ENCODE measurements at places on chromosomes 3 and 15.

DNA sequence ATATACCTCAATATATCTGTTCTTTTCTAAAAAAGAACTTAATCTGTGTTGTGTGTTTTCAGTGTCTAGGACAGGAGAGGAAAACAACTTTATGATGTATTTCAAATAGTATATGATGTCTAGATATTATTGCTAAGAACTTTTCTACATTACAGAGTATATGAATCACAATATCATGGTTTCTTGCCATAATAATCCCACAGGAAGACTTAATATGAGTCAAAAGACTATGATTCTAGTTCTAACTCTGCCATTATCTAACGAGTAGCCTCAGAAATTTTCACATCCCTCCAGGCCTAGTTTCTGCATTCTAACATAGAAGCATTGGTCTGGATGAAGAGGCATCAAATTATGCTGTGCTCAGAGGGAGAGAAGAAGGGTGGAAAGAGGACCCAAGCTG lies 107.7 kb upstream of the SPRED1 start:
- no peak for DNase-seq

GRCh38 chr15:72365844-72366243 lies 10.0 kb downstream of the HEXA start:
- no peak for DNase-seq

DNA sequence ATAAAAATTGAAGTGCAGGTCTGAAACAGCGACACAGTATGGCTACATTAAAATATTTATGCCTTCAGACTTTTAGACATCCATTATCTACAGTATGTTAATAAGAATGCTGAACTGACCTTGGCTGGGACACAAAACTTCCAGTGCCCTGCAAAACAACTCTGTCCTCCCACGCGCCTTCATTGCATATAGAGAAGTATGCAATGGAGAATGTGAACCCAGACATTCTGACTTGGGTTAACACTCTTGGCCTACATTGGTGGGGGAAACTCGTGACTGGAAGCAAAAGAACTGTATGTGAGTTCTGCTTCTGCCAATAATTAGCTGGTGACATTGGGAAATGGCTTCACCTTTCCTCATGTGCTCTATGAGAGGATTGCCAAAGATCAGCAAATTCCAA lies 110.5 kb upstream of the SLC24A5 start:
- no peak for DNase-seq

DNA sequence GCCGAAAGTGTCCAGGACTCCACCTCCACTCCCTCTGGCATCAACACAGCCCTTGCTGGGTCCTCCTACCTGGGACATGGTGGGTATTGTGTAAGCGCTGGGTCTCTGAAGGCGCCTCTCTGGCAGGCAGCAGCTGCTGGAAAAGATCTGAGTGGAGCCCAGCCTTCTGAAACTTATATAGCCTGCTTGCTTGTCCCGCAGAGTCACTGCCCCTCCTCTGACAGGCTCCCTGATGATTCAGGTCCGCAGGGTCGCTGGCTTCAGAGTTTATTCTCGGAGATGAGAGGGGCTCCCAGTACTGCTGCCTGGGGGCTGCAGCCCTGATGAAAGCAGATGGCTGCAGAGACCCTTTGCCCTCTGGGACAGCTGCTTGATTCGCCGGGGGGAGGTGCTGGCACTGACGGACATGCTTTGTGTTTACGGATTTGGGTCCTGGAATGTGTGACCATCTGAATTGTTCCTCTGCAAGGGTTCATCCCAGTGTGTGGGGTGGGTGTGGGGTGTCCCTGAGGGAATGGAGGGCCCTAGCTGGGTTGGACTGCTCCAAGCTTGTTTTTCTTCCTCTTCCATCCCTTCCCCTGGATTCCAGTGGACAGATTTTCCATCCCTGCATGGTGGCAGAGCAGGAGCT lies at the start of gene MUSTN1:
TSS of gene MUSTN1 (minus strand) at position 149 of the 631 bp plus-strand sequence. CDS start at position 78, 71 bp downstream.
- DNase-seq, result no peak

GRCh38 chr3:186318135-186318534 lies 43.9 kb downstream of the DGKG start:
- no peak for DNase-seq

DNA sequence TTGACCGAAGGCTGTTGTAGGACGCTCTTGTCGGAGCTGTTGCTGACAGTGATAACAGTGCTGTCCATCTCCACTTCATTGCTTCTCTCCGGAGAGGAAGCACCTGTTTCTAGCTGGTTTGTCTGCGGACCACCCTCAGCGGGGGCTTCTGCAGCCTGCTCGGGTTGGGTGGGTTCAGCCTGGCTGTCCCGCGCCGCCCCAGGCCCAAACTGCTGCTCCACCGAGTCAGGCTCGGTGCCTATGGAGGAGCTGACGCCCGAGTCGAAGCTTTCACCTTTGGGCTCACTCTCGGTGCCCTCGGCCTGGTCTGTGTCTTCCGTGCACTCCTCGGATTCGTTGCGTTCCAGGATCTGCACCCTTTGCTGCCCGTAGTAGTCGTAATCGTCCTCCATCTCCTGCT lies 56.9 kb downstream of the TIGIT start:
- no peak for DNase-seq

DNA sequence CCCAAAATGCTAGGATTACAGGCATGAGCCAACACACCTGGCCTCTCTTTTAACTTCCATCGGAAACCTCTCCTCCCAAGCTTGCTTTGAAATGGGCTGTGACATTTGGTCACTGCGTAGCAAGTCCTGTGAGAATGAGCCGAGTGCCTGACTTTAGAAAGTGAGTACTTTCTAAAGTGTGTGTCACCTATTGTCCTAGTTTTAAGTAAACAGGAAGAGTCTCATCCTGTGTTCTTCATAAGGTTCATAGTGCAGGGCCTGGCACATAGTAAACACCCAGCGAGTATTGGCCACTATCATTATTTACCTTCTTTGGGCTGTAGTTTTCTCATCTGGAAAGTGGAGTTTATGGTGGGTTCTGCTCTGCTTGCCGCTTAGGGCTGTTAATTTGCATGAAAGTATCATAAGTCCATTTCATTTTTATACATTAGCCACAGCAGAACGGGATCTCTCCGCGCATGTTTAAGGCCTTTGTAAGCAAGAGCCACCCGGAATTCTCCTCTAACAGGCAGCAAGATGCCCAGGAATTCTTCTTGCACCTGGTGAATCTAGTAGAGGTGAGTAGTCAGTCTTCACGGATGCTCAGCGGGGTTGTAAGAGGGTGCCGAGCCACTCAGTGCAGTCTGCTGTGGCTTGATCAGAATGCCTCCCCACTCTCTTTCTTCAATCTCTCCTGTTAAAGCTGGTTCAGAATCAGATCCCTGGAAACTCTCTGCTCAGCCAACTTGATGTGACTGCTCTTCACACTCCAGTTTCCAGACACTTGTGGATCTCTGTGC lies 87.2 kb downstream of the USP13 start:
- DNase-seq, result no peak

DNA sequence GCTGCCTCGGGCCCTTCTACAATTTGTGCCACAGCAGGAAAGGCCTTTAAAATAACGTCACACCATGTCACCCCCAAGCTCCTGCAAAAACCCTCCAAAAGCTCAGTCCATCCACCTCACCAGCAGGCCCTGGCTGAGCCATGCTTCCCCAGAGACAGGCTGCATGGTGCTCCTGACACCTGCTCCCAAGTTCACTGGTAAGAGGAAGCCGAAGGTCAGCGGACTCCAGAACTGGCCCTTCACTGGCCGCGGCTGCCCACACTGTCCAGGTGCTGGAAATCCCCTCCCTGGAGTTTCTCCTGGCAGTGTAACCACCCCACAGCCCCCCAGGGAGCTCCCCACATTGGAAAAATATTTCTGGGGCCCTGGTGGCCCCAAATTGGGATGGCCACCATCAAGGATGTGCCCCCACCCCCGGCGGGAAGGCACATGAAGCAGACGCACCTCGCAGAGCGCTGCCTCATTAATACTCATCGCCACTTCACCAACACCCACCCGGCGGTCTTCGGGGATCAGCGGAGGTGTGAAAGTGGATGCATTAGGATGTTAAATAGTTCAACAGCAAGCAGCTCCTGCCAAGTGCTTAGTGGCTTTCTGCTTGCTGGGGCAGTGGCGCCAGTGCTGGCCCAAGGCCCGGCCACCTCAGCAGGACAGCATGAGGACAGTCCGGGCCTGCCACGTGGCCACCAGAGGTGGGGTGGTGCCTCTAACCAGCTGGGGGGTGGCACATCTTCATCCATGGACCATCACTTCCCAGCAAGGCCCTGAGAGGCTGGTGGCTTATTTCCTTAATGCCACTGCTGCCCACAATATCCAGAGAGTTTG lies 146.1 kb upstream of the IQSEC1 start:
- DNase-seq, result no peak

DNA sequence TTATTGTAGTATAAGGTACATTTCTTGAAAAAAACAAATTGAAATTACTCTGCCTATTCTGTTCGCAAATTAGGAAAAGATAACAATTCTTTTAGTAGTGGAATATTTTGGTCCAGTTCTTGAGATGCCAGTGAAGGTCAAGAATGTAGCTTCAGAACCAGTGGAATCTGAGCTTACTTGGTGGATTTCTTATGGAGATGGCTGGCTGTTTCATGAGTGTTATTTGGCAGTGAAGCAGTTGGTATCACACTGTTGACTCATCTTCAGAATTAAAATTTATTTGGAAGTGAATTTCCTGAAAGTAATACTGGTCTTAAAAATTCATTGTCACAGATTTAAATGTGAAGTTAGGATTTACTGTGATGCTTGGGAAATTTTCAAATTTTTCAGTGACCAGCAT lies 19.1 kb downstream of the RNF13 start:
- DNase-seq, result no peak

DNA sequence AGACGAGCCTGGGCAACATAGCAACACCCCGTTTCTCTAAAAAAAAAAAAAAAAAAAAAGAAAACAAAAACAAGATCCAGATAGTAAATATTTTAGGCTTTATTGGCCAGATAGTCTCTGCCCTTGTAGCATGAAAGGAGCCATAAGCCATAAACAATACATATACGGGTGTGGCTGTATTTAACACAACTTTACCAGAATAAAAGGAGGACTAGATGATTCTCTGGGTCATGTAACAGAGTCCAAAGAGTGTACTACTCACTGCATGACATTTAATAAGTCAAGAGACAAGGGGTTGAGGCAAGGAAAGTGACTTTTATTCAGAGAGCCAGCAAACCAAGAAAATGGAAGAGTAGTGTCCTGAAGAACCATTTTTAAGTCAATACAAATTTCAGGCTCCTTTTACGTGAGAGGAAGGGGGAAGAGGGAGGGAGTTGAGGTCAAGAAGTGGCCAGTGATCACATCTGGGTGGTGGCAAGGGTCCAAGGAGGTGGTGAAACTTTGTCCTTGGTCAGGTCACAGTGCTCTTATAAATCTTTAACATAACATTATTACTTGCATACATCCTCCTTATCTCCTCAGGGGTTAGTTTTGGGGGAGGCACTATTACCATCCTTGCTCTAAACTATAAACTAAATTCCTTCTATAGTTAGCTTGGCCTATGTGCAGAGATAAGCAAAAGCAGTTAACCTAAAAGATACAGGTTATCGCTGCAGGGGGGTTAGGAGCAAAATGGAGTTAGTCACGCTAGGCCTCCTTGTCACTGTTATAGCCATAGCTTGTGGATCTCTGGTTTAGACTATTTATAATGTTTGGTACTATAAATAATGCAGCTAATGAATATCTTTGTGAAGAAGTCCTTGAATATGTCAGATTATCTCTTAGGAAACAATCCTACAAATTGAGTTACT lies 46.1 kb downstream of the METTL6 start:
- DNase-seq, result no peak

GRCh38 chr3:89297199-89297598 lies 189.8 kb downstream of the EPHA3 start:
- DNase-seq, result no peak

Data from activated CD8-positive, alpha-beta memory T cell treated with anti-CD3 and anti-CD28 coated beads for 24 hours (primary cell).